ENCODE measurements at places on chromosomes 16 and 17.

DNA sequence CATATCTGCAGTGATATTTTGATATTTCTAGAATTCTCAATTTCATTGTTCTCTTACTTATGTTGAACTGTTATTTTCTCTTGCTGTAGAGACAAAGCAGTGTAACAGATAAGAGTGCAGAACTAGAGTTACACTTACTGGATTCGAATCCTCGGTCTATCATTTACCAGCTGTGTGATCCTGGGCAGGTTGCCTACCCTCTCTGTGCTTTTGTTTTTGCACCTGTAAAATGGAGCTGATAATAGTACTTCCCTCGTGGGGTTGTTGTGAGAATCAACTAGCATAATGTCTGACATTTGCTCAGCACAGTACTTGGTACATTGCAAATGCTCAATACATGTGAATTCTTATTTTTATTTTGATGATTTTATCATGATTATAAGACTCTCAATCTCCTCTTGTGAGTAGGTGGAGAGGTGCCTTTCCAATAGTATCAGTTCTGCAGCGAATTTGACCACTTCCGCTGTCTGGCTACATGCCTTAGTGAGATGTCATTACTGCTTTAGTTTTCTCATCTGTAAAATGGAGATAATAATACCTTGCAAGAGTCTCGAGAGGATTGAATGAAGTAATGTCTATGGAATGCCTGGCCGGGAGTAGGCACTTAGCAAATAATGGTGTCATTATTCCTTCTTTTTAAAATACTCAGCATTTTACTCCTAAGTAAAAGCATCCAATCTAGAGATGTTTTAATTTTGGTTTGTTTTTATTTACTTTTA is 312.2 kb upstream of the MAF start:
- no peak for DNase-seq

DNA sequence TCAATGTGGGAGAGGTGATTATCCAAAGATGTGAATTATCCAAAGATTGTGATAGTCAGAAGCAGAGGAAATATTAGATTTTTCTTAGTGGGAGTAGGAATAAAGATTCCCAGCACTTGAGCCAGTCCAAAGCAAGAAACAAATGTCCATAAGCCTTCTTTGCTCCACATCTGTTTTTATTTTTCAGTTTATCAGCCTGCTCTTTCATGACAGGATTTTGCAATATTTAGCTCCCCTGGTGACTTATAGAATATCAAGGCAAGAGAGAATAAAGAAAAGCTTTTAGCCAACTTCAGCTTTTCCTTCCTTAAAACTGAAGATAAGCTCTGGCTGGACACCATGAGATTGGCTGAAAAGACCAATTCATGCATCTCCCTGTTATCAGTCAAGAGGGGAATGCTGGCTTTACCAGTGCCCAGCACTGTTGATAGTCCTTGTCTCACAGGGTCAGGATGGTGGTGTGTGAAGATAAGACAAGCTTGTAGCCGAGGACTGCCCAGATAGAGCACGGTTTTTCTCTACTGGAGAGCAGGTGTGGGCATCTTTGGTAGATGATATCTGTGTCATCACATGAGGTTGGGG is 706.5 kb downstream of the KCNJ2 start:
- DNase-seq: no peak

DNA sequence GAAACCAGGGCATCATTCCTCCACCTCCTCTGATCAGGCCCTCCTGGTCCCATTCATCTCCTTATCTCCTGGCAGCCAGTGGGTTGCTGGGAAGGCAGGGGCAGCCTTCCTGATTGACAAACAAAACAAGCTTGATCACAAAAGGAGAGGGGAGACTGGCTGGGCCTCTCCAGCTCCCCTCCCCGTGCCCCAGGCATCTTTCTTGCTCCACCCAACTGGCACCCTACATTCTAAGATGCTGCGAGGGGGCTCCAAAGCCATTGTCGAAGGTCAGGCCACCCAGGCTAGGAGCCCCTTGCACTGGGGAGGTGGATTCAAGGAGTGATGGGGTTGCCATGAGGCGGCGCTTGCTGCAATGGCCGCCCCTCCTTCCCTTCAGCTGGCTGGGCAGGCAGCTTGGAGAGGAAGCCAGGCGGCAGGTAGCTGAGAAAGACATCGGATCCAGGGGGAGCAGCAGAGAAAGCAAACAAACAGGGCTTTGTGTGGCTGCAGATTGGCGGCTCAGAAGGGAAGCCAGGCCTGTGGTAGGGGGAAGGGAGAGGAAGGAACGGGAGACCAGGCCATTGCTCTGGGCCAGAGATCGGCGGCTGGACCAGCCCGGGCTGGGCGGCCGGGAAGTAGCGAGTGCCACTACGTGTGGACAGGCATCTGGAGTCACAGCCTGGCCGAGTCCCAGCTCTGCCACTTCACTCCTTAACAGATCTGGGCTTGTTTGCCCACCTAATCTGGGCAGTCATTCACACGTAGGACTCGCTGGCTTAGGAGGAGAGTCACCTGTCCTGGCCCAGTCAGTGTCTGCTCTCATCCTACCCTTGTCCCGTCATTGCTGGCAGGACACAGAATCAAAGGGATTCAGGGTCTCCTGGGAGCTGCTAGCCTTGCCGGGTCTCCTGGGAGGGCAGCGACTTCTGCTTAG is 12.3 kb downstream of the RAI1 start:
- DNase-seq: peak; percentile 44

GRCh38 chr17:44795421-44795820 is 34.7 kb downstream of the GJC1 start:
- no peak for DNase-seq

DNA sequence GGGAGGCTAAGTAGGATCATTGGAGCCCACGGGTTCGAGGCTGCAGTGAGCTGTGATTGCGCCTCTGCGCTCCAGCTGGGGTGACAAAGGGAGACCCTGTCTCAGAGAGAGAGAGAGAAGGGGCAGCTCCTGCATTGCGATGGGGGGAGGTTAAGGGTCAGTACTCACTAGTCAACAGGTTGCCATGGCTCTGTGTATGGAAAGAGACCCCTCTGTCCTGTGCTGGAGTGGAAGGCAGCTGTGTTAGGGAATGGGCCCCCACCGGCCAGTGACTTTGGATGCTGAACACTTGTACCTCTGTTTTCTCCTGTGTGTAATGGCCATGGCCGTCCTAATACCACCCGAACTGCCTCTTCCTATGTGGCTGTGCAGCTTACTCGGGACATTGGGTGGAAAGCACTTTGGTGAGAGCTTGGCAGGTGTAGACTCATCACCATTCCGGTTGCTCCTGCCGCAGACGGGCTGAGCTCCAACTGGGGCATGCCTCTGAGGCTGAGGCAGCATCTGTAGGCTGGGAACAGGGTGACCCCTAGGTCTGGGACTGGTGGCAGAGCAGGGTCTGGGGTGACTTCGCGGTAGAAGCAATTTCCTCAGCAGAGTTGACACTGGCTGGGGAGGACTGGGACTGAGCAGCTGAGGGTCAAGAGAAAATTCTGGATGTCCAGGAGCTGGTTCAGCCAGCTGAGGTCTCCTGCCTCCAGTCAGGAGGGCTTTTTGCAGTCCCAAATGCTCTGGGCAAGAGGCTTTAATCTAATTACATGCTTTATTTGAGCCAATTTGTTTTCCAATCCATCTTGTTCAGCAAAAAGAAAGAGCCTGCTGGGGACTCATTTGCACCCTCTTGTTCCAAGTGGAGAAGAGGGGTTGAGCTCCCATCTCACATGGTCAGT is 184.5 kb downstream of the NTN1 start:
- no peak for DNase-seq

DNA sequence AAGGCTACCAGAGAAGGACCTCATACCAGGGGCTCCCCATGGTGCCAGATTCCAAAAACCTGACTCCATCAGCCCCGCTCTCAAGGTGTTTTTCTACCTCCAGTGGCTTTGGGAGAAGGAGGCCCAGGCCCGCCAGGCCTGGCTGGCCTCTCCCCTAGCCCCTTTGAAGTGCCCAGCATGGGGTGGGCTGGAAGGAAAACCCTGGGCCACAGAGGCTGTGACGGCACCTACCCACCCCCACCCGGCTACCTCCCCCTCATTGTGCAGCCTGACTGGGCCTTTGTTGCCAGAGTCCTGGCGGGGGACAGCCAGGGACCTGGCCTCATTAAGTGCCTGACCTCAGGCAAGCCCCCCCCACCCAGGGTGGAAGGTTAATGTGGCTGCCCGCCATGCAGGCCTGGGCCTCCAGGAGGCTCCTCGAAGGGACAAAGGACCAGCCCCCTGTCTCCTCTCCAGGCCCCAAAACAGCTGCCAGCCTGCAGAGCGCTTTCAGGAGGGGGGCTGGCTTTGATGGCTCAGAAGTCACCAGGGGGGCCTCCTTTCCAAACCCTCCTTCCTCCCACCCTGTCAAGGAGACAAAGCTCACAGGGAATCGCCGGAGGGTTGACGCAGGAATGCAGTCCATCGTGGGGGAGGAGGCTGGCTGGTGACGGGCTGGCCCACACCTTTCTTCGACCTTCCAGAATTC is 159.4 kb downstream of the ZNF423 start:
- no peak for DNase-seq

GRCh38 chr17:28612936-28613872 is 781 bp downstream of the RSKR start:
- no peak for DNase-seq

DNA sequence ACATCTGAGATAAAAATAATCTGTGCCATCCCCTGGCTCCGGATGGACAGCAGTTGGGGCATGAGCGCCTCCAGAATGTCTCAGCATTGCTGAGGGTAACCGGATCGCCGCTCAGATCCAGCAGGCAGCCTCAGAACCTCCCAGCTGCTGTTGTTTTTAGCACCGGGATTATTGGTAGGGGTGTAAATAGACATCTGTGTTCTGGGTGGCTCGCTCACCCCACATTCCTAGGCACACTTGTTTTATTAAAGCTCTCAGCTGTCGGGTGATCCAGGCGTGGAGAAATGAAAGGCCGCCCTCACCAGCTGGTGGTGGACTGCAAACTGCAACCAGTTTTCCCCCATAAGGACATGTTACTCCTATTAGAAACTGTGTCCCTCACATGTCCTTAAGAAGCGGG is 32.1 kb downstream of the MYH3 start:
- DNase-seq: no peak

DNA sequence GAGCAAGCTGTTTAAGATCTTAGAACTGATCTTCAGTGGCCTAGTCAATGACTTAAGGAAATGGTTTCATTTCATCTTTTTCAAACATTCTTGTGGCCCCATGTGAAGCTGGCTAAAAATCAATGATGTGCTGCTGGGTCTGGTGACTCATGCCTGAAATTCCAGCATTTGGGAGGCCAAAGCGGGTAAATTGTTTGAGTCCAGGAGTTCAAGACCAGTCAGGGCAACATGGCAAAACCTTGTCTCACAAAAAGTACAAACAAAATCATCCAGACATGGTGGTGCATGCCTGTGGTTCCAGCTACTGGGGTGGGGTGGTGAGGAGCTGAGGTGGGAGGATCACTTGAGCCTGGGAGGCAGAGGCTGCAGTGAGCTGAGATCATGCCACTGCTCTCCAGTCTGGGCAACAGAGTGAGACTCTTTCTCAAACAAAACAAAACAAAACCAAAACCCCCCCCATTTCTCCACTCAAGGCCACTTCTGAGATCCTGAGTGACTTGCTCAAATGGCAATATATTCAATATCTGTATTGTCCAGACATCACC is 17.4 kb upstream of the COL1A1 start:
- no peak for DNase-seq

- DNase-seq: peak; percentile 42
Measured at GRCh38 chr17:32936894-32937500, 9.0 kb downstream of the TMEM98 start.

DNA sequence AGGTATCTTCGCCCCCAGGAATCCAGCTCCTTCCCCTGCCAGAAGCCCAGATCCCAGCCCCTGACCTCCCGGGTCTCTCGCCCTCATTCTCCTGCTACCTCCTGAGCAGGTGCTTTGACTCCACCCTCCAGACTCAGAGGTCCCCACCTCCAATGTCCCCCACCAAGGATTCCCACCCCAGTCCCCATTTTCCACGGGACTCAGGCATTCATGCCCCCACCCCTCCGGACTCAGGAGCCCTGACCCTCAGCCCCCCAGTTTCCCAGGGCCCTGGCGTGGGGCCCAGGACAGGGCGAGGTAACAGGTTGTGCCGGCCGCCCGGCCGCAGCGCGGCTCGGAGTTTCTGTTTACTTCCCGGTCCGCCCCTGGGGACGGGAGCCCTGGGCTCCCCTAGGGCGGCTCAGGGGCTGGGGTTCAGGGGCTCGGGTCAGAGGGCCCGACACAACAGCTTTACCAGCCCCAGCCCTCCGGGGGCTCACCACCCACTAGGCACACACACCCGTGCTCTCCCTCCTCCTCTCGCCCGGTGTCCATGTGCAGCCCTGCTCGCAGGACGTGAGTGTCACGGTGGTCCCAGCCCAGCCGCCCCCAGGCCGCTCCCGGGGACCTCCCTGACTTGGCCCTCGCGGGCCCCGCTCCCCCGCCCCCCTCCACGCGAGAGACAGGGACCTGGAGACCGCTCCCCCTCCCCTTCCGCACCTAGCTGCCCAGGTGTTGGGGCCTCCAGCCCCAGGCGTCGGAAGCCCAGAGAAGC is 595 bp downstream of the BICDL2 start:
- DNase-seq: no peak

DNA sequence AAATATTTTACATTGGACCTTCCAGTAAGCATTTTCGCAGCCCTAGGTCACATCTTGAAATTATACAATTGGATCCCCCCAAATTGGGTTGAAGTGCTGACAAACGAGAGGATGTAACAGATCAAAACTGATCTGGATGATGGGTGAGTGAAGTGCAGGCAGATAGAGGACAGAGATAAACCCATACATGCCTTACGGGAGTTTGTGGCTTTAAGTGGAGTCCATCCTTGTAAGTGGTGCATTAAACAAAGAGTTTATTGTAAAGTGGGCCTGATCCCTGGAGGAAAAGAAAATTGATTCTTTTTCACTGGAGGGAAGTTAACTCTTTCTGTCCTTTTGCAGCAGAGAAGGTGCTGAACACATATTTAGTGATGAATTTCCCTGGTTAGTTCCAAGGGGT is 39.0 kb upstream of the KCNJ2 start:
- no peak for DNase-seq

- DNase-seq: no peak
Measured at GRCh38 chr17:66296289-66296725, 6.1 kb upstream of the PRKCA start.

- DNase-seq: no peak
Measured at GRCh38 chr16:16857603-16858283, 478.8 kb downstream of the NPIPA7 start.

DNA sequence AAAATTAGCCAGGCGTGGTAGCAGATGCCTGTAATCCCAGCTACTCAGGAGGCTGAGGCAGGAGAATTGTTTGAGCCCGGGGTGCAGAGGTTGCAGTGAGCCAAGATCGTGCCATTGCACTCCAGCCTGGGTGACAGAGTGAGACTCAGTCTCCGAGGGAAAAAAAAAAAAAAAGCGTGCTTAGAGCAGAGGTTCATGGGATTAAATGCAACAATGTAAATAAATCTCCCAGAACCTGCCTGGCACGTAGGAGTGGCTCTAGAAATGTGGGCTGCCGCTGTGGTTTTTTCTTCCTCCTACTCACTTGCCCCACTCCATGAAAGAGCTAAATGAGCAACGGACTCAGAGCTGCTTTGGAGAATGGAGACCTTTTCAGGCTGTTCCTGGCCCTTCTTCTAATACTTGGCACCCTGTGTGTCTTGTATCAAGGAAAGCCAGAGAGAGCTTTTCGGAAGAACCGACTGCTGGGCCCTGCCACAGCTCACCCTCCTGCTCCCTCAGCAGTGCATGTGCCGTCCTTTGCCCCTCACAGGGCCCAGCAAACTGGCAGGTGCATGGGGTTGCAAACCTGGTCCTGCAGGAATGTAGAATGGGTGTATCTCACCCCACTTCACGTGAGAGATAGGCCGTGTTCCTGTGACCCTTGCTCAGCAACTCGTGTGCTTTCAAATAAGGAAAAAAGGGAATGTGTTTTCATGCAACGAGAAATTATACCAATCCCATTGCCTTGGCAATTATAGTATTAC is 52.0 kb downstream of the LDHD start:
- no peak for DNase-seq
